ENCODE measurements at places on chromosomes 3 and 15.

DNA sequence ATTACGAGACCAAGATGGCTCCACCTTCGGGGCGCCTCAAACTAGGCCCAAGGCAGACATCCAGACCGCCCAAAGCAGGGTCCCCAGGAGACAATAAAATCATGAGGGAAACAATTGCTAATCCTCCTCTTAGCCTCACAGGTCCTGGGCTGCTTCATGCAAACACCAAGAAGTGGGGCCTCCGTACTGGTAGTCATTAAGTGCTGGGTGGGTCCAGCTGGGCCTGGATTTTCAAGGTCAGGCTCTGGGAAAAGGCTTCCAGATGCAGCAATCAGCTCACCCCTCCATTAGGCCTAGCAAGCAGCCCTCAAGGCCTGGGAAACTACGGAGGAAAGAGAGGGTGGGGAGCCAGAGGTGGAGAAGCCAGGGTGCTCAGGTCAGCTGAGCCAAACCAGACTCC is 634 bp downstream of the FBXL22 start:
- DNase-seq, result no peak

DNA sequence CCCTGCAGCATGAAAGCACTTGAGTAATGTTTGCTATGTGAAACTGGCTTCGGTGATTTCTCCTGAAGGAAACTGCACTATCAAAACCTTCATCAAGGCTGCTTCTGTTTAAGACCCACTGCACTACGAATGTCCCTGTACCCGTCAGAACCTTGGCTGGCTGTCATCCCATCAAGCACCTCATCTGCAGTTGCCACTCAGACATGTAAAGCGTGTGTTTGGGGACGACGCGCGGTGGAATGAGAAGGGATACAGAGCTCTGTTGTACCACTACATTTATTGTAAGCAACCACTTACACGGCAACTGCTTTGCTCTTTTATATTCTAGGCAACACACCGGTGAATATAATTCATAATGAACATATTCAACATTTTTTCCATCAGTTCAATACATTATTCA is 147.6 kb downstream of the TIGIT start:
- no peak for DNase-seq

DNA sequence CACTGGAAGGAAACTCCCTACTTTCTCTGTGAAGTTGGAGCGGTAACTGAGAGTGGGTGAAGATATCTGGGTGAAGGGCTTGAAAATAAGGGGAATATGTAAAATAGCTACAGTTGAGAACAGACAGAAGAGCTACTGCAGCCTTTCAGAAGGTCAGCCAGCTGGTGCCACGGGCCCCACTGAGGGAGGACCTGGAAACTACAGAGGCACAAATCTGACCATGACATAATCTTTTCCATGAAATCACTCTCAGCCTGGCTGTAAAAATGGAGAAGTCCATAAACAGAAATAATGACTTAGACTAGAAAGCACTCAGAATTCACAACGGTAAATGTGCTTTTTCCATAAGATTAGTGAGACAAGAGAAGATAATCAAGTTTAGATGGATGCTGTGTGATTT is 46.4 kb downstream of the ST3GAL6 start:
- DNase-seq, result no peak

- no peak for DNase-seq
Observed at GRCh38 chr15:78640527-78641101, 396 bp downstream of the CHRNB4 start.

GRCh38 chr3:64047787-64048186 is 24.5 kb upstream of the PSMD6 start:
- DNase-seq, result no peak

GRCh38 chr15:59843609-59844008 is 154.5 kb upstream of the BNIP2 start:
- DNase-seq, result no peak

DNA sequence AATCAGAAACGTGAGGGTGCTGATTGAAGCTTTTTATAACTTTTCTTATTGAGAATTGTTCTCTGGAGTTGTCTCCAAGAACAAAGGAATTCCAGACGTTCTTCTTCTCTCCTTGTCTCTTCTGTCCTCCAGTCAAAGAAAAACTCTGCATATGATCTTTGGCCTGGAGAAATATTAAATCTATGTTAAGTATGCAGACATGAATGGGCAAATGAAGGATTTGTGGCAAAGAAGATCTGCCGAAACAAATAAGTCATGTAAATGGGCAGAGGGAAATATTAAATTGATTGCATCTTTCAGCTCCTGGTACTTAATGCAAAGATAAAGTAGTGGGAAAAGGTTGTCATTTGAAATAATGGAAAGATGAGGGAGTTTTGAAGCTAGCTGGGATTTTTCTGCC is 74.9 kb downstream of the IGF1R start:
- no peak for DNase-seq

Data from C1 segment of cervical spinal cord (tissue), 14 donors.